Stimulated activated CD4-positive, alpha-beta T cell treated with anti-CD3 and anti-CD28 coated beads, Interleukin-1b, Interleukin-23, amount 100 ng/mL, for 1 hour (primary cell): ENCODE measurements at places on chromosomes 6 and 20.

- no peak for DNase-seq
Observed at GRCh38 chr20:59231124-59231804, 67.6 kb downstream of the ZNF831 start.

GRCh38 chr20:43948455-43948854 lies 33.8 kb downstream of the TOX2 start:
- no peak for DNase-seq

- no peak for DNase-seq
Observed at GRCh38 chr20:48420176-48420575, 407.6 kb downstream of the PREX1 start.

GRCh38 chr6:16903470-16903869 lies 142.2 kb upstream of the ATXN1 start:
- DNase-seq = no peak

GRCh38 chr20:19976595-19977372 lies 40.4 kb upstream of the NAA20 start:
- DNase-seq = no peak

GRCh38 chr6:106360989-106361430 lies 493 bp downstream of the CRYBG1 start:
- no peak for DNase-seq

DNA sequence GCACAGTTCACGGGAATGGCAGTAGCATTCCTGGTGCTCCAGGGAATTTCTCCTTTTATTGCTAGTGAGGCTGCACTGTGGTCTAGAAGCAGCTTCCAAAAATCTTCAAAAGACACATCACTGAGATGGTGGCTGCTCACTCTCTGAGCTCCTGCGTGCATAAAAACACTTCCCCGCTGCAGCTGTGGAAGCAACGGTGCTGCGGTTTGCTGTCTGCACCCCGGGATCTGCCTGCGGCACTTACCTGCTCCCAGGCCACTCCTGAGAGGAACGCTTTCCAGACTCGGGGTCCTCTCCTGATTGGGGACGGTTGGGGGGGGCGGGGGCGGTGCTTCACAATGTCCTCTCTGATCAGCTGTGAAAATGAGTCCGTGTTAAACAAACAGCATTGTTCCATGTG lies 77.9 kb downstream of the TMEM242 start:
- no peak for DNase-seq

GRCh38 chr6:7088076-7088742 lies 19.6 kb upstream of the RREB1 start:
- DNase-seq = no peak

DNA sequence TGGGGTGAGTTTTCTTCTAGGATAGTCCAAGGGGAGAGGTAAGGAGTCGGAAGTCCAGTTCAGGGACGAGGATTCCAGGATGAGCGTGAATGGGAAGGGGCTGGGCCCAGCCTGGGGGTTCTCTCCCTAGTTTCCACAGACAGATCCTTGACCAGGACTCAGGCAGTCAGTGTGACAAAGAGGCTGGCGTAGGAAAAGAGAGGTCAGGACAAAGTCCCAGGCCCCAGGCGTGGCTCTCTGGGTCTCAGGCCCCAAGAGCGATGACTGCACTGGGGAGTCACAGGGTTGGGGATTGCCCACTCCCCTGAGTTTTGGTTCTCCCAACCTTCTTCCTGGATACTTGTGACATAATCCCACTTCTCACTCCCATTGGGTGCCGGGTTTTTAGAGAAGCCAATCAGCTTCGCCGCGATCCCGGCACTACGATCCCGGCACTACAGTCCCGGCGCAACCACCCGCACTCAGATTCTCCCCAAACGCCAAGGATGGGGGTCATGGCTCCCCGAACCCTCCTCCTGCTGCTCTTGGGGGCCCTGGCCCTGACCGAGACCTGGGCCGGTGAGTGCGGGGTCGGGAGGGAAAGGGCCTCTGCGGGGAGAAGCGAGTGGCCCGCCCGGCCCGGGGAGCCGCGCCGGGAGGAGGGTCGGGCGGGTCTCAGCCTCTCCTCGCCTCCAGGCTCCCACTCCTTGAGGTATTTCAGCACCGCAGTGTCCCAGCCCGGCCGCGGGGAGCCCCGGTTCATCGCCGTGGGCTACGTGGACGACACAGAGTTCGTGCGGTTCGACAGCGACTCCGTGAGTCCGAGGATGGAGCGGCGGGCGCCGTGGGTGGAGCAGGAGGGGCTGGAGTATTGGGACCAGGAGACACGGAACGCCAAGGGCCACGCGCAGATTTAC lies 46.2 kb upstream of the TRIM26 start:
- peak; percentile 32 for DNase-seq

DNA sequence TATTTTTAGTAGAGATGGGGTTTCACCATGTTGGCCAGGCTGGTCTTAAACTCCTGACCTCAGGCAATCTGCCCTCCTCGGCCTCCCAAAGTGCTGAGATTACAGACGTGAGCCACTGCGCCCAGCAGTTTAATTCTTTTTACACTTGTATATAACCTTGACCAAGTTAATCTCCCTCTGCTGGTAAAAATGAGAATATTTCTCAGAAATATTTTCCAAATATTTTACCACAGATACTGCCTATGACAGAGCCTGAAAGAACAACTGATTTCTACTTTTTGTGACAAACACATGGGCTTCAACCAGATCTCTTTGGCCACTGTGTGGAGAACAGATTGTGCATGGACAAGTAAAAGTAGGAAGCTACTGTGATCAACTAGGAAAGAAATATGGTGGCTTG lies 21.2 kb upstream of the NHSL1 start:
- no peak for DNase-seq

DNA sequence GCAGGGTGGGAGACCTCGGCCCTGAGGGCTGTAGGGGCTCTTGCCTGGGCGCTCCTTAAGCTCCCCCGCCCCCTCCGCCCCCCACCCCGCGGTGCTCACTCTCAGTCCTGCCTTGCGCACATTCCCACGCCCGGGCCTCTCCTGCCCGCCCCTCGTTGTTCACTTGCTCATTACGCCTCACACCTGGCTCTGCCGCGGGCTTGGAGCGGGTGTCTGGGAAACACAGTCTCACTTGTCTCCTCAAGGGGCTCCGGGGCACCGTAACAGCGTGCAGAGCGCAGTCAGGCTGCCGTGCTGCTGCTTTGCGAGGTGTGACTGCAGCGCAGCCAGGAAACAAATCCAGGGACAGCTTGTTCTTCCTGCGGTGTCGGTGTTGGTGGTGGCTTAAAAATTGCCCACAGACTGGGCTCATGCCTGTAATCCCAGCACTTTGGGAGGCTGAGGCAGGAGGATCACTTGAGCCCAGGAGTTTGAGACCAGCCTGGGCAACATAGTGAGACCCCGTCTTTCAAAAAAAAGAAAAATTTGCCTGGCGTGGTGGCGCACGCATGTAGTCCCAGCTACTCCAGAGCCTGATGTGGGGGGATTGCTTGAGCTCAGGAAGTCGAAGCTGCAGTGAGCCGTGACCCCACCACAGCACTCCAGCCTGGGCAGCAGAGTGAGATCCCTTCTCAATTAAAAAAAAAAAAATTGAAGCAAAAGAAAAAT lies 4.6 kb downstream of the NPBWR2 start:
- no peak for DNase-seq

- DNase-seq = no peak
Observed at GRCh38 chr6:18632670-18633410, 245.7 kb downstream of the RNF144B start.

GRCh38 chr6:43862925-43863324 lies 92.9 kb downstream of the VEGFA start:
- DNase-seq = no peak

DNA sequence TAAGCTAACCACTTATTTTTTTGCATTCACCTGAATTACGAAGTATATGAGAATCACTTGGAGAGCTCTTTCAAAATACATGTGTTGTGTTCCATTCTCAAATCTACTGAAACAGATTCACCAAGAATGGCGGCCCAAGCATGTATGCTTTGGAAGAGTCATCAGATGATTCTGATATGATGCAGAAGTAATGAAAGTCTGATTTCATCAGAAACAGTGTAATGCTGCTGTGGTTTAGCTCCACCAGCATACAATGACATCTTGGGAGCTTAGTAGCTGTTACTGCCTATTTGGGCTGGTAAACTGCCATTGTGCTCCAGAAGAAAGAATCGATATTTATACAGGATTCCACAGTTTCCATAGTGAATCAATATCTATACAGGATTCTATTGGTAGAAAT lies 52.9 kb downstream of the UBR2 start:
- no peak for DNase-seq

DNA sequence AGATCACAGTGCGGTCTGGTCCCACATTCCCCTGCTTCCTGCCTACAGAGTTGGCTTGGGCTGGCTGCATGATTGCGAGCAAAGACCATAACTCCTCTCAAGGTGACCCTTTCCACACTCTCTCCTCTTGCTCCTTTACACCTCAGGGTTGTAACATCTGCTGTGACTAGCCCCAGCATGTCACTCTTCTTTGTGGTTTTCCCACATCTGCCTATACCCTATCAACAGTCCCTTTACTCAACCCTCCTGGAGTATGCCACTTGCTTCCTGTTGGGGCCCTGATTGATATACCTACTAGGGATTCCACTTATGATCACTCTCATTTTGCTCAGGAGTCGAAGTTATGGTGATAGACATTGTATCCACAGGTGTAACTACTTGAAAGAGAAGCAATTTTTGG lies 58.9 kb upstream of the SGK1 start:
- DNase-seq = no peak

DNA sequence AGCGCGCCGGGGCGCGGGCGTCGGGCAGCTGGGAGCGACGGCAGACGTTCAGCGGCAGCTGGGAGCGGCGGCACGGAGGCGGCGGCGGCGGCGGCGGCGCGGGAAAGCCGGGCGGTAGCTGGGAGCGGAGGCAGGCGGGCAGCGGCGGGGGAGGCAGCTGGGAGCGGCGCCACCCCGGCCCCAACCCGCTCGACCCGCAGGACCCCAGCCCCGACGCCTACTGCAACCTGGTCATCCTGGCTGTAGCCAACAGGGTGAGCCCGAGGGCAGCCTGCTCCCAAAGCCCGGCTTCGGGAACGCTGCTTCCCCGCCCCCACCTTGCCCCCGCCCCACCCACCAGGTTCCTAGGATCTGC lies 8.9 kb downstream of the CCM2L start:
- DNase-seq = no peak

DNA sequence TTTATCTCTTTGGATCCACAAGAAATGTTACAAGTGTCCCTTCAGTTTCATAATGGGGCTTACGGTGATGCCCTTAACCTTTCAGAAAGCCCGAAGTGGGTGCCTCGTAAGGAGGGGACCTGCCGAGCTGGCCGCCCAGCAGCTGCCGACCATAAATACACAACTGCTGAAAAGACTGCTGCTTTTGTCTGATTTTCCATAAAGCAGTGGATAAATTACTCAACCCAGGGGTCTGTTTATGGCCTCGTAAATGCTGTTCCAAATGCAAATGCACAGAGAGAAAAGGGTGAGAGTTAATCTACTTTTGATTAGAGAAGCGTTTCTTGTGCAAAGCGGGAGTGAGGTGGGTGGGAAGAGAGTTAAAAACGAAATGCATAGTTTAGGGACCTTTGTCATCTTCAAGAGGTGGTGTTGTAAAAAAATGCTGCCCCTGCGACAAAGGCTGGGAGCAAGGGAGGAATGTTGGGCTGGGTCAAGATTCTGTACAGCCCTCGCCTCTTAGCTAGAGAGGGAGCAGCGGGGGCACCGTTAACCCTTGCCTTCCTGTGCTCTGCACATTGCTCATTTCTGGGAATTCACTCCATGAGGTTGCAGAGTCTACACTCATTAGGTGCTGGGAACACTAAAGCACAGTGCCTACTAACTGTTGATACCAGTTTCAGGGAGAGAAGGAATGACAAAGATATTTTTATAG lies 112.0 kb upstream of the MTHFD1L start:
- no peak for DNase-seq

GRCh38 chr20:57892471-57892870 lies 182.7 kb upstream of the PMEPA1 start:
- DNase-seq = no peak

DNA sequence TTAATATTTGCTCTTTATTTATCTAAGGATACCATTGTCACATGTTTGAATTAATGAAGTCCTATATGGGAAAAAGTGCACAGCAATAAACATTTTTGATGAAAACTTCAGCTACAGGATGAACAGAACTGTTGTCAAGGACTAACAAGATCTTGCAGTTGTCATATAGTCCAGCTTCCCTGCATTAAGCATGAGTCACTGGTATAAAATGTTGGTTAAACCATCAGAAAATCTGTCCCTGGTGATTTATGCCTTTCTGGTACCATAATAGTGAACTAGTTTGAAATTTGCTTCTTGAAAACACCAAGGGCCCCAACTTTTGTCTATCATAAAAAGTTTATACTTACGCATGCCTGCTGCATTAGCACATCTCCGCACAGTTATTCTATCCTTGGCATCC lies 60.4 kb upstream of the RSPO3 start:
- no peak for DNase-seq

- DNase-seq = no peak
Observed at GRCh38 chr20:4226330-4227084, 211.1 kb upstream of the RNF24 start.

DNA sequence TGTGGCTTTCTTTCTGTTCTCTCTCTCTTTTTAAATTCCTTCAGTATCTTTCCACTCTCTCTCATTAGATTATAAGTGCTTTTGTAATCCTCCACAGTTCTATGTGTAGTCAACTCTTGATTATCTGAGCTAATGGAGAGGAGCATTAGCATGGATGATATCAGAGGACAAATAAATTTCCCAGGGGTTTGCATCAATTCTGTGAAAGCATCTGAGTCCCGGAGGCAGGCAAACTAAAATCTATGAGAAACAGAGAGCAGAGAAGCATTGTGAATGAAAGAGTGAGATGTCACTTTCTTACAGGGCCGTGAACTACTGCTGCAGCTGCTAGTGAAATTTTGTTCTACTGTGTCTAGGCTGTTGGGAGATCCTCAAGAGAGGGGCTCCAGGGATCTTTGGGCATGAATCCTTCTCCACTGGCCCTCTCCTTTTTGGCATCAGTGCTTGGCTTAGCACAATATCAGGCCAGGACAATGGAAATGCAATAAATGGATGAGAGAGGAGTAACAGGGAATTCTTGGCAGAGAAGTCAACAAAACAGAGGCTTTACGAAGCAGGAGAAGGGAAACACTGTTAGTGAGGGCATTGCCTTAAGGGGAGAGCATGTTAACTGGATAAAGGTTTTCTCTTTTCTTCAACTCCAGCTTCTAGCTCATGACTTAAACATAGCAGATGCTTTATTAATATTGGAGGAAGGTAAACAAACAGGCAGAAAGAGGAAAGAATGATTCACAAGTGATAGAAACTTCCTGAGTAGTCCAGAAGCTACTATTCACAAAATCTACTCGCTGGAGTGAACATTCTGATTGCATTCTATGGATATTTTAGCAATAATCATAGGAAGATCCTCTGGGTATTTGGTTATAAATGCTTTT lies 847.0 kb upstream of the MAP3K7 start:
- no peak for DNase-seq

GRCh38 chr20:42795111-42795695 lies 394.5 kb downstream of the PTPRT start:
- no peak for DNase-seq

DNA sequence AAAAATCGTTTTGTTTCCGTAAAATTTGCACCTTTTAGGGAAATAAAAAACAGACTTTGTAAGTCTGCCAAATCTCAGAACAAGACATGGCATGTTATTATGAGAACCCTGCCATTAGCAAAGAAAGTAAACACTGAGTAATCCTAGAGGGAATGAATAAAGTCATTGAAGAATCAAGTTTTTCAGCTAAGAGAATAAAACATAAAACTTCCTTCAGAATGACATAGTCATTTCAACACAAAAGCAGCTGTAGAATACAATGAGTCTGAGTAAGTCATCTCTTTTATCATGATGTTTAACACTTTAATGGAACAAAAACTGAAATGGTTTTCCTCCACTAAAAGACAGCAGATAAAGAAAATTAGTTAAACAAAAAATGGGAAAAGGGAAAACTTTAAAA lies 10.3 kb upstream of the DST start:
- DNase-seq = no peak

GRCh38 chr6:35500782-35501181 lies 3.9 kb upstream of the TEAD3 start:
- no peak for DNase-seq
